ENCODE measurements at places on chromosomes 6 and 20.

DNA sequence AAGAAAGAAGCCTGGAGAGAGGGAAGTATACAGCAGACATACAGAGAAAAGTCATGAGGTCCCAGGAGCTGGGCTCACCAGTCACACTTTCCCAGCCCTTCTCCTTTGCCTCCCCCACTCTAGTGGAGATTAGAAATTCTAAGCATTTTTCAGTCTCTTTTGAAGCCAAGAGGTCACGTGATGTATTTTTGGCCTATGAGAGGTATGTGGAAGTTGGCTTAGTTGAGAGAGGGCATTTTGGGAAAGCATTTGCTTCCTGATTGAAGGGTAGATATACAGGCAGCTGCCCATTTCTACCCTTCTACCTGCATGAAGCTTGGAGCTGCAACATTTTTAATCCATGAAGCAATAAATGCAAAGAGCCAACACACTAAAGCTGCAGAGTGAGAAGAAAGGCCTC is 106.0 kb upstream of the TNFAIP3 start:
- DNase-seq, result no peak

GRCh38 chr20:46324960-46325703 is 16.8 kb upstream of the CDH22 start:
- peak; percentile 49 for DNase-seq

DNA sequence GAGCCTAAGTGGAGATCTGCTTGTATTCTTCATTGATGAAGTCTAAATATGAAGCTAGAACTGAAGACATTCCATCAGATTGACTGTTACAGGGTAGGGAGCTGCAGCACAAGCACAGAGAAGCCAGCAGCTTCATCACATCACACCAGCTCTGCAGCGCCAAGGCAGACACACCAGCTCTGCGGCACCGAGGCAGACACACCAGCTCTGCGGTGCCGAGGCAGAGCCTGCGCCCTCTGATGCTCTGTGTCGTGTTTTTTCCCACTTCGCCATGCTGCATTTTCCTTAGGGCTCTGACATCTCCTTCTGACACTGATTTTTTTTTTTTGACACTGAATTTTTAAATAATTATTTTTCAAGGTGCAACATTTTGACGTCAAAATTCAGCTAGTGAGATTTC is 784 bp downstream of the BTNL2 start:
- DNase-seq, result no peak

DNA sequence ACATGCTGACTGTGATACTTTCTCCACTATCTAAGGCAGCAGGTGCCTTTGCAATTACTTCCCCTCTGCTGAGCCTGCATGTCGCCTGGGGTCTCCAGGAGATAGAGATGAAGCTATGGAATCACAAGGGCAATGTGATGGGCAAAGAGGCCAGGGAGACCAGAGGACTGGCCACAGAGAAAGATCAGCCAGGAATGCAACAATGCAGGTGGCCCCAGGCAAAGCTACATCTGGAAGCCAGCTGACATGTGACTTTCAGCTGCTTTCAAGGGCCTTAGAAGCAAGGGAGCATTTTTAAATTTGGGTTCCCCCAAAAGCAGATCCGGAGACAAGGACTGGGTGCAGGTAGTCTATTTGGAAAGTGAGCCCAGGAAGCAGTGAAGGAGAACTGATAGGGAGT is 107.9 kb upstream of the SRSF6 start:
- no peak for DNase-seq

DNA sequence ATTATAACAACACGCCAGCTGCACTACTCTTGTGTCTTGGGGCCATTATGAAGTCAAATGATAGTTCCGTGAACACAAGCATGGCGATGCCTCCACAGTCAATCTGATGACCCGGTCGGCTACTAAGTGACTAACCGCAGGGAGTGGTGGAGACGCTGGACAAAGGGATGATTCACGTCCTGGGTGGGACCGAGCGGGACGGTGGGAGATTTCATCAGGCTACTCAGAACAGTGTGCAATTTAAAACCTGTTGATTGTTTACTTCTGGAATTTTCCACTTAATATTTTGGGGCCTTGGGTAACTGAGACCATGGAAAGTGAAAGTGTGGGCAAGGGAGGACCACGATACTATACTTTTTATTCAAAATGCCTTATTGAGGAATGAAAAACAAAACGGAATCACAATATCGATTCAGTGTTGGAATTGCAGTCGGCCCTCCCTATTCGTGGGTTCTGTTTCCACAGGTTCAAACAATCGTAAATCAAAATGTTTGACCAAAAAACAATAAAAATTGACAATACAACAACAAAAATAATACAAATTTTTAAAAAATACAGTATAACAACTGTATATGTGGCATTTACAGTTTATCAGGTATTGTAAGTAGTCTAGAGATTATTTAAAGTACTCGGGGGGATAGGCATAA is 66.5 kb downstream of the MYLK4 start:
- no peak for DNase-seq

DNA sequence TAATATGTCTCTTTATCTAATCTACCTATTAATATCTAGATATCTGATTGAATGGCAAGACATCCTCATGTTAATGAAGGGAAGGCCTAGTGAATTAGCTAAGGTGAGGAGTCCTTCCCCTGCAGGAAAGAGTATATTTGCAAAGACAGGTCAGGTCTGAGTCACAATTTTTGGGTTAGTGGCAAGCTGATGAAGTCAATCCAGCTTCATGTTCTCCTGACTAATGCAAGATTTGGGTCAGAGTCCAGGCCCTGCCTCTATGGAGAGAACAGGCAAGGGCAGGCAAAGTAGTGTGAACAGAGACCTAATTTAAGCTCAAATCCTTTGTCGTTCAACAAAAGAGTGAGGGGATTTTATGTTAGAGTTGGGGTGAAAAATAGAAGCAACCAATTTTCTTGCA is 496.7 kb downstream of the BMP2 start:
- DNase-seq, result no peak

GRCh38 chr6:79818471-79818870 is 128.9 kb downstream of the ELOVL4 start:
- no peak for DNase-seq

DNA sequence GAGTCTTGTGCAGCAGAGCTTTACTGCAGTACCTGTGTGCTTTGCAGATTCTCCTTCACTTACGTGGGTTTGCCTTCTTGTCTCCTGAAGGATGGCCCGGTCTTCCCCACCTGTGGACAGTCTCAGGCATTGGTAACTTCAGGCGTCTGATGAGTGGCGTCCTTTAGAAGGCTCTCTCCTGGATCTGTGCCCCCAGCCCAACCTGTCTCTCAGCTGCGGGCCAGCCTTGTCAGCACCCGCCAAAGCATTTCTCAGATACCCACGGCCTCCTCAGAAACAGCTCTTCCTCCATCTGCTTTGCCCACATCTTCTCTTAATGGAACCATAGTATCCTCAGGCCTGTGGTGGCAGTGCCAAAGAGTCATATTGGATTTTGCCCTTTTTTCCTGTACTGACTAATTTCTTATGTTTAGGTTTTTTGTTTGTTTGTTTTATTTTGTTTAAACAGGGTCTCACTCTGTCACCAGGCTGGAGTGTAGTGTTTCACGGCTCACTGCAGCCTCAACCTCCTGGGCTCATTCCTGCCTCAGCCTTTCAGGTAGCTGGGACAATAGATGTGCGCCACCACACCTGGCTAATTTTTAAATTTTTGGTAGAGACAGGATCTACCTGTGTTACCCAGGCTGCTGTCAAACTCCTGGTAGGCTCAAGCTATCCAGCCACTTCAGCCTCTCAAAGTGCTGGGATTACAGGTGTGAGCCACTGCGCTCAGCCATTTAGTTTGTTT is 96.6 kb downstream of the ARID1B start:
- no peak for DNase-seq

DNA sequence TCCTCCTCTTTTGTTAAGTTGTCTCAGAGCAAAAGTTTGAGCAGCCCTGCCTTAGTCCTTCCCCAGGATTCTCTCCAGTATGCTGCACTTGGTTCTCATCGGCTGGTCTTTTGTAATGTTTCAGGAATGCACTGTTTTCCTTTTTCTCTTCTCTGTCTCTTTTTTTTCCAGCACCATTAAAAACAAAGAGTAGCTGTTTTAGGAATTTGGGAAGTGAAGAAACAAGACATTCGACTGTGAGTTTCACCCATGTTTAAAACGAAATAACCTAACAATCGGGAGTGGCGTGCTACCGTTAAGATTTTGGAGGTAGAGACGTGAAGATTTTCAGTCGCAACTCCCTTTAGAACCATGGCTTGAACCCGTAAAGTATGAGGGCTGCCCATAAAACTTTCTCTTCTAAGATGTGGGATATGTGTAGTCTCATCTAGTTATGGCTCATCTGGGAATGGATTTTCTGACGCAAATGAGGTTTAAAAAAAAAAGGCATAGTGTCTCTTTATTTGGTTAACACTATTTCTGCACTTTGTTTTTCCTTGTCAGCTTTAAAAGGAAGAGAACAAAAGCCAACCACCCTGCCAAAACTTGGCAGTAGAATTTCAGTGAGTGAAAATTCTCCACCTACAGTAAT is 35.9 kb upstream of the RAB23 start:
- no peak for DNase-seq

DNA sequence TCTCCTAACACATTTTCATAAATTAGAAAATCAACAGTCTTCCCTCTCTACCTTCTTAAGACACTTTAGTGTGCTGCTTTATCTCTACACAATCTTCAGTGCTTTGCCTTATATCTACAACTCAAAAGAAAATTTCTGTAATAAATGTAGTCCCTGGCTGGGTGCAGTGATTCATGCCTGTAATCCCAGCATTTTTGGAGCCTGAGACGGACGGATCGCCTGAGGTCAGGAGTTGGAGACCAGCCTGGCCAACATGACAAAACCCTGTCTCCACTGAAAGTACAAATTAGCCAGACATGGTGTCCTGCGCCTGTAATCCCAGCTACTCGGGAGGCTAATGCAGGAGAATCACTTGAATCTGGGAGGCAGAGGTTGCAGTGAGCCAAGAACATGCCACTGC is 9.7 kb upstream of the EDN1 start:
- DNase-seq, result no peak

DNA sequence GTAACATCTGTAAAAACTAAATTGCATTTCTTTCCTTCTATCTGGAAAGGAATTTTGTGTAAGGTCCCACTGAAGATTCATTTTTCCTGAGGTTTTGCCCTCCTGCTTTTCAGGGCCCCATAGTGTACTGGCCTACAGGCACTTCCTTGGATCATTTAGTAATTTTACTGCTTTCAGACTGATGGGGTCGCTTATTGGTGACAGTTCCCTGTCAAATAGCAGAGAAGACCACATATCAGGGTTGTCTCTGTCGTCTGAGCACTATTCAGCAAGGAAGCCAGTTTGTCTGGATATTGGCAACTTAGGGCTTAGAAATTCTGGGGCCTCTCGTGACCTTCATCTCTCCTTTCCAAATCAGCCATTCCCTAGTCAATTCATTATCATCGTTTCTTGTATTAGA is 3.5 kb downstream of the GRM1 start:
- DNase-seq, result no peak

- no peak for DNase-seq
Measured at GRCh38 chr6:13256266-13257001, 71.9 kb downstream of the TBC1D7 start.

DNA sequence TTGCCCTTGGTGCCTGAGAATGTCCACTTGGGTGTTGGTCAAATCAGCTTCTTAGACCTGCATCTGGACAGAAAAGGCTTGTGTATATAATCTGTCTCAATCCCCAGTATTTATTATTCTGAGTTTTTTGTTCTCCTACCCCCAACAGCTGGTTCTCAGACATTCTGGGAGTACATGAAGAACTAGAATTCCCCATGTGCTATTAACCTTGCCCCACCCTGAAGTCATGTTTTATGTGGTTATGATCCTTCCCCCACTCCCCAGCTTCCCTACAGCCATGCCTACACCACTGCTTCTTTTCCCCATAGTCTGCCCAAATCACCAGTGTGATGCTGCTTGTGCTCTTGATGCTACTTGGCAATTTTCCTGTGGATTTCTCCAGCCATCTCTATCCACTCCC is 157.0 kb downstream of the ADAT2 start:
- no peak for DNase-seq

DNA sequence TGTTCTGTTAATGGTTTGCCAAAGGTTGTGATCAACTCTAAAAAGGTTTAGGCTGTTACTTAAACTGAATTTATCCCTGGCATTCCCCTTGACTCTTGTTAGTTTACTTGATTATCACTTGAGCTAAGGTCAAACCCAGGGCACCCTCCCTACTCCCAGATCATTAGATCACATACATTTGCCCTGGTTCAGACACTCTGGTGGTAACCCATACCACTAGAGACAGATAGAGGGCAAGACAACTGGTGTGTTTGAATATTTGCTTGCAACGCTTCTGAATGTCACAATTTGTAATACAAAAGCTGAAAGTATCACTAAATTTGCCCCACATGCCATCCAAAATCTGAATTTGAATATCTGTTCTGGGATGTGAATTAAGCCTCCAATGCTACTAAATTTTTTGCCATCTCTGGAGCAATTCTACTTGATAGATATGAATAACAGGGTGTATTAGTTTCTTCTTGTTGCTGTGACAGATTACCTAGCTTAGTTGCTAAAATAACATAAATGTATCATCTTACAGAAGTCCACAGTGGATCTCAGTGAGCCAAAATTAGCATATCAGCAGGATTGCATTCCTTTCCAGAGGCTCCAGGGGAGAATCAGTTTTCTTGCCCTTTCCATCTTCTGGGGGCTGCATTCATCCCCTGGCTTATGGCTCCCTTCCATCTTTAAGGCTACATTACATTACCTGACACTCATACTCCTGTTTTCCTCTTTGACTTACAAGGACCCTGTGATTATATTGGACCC is 45.4 kb downstream of the FIG4 start:
- no peak for DNase-seq

- DNase-seq, result no peak
Measured at GRCh38 chr20:34475979-34476736, 40.1 kb upstream of the DYNLRB1 start.

DNA sequence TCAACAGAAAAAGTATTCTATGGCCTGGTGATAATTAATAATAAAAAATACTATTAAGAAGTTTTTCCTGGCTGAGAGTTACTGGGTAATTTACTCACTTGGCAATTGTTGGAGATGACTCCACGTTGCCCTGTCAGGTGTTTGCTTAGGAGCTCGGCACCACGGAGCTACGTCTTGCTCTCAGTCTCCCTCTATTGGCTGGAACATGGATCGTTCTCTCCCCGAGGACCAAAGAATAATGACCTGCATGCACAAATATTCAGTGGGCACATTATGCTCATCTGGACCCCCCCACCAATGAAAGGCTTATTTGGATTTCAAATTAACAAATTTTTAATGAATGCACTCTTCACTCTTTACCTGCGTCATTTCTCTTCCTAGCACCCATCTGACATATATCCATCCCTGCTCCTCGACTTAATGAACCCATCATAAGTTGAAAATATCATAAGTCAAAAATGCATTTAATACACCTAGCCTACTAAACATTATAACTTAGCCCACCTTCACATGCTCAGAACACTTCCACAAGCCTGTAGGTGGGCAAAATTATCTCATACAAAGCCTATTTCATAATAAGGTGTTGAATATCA is 71.0 kb upstream of the CD83 start:
- peak; percentile 57 for DNase-seq

- DNase-seq, result no peak
Measured at GRCh38 chr6:77834591-77834996, 181.8 kb downstream of the MEI4 start.

DNA sequence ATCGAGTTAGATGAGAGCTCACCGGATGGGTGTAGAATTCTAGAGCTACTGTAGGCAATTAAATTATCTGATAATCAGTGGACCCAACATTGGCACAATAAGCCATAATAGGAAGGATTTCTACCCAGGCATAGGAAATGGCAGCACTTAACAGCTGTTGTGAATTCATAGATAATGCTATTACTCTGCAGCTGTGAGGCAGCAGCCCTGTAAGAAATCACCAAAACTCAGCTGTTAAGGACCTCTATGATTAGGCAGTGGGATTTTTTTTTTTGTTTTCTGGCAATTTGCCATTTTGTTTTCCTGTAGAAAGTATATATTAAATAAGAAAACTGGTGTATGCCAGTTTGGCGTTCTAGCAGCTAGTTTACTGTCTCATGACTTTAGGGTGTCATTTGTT is 609.1 kb upstream of the SLC35B3 start:
- no peak for DNase-seq
